Kidney tubule cell (primary cell): ENCODE measurements at places on chromosomes 3 and 15.

- DNase-seq, result no peak
Measured at GRCh38 chr3:131114256-131114655, 87.6 kb downstream of the NEK11 start.

- DNase-seq, result no peak
Measured at GRCh38 chr15:61157933-61158332, 71.2 kb downstream of the RORA start.

GRCh38 chr15:56894601-56895000, 23.8 kb upstream of the TCF12 start:
- no peak for DNase-seq

- no peak for DNase-seq
Measured at GRCh38 chr3:160765211-160765610, 9.2 kb downstream of the PPM1L start.

GRCh38 chr15:54803134-54803808, 393.5 kb downstream of the RSL24D1 start:
- peak; percentile 85 for DNase-seq

DNA sequence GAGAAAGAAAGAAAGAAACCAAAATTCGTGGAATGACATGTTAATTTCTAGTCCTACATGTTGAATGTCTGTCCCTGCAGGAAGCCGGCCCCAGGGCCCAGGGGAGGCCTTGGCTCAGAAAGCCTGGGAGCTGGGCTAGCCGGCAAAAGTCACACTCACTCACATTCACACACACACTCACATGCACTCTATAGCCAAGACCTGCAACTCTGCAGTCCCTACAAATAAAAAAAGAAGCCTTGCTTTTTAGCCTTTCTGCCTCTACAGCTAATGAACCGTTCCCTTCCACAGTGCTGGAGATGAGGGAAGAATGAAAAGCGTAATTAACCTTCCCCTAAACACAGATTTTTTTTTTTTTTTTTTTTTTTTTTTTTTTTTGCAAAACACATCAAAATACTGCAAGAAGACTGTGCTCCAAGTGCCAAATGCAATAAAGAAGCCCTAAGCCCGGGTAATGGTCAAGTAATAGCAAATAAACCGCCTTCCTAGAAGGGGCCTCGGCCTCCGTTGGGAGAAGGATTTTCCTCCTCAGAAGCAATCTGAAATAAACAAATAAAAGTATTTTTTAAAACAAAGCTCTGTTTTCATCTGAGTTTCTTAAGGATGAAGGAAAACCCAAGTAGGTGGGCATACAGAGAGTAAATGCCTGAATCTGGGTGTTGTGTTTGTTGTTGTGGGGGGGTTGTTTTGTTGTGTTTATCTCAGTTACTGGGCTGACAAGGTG, 4.3 kb downstream of the MECOM start:
- peak; percentile 38 for DNase-seq

GRCh38 chr3:72960812-72961518, 35.6 kb upstream of the PPP4R2 start:
- peak; percentile 6 for DNase-seq

DNA sequence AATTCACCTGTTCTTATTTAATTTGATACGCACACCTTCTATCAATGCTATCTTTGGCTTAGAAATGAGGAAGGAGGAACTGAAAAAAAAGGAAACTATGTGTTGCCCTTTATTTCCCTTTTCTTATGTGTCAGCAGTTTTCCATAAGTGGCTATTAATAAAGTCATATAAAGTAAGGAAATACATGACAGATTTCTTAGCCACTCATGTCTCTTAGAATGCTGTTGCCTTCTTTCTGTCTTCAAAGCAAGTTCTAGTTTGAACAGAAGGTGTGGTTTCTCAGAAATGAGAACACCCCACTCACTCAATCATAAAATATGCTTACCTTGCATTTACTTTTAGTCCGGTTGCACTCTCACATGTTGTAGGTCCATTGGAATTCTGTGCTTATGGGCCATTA, 640.5 kb upstream of the GRM7 start:
- no peak for DNase-seq

- DNase-seq, result no peak
Measured at GRCh38 chr3:194440756-194441155, 41.7 kb upstream of the GP5 start.

- no peak for DNase-seq
Measured at GRCh38 chr15:65873256-65873655, 4.0 kb downstream of the RAB11A start.

DNA sequence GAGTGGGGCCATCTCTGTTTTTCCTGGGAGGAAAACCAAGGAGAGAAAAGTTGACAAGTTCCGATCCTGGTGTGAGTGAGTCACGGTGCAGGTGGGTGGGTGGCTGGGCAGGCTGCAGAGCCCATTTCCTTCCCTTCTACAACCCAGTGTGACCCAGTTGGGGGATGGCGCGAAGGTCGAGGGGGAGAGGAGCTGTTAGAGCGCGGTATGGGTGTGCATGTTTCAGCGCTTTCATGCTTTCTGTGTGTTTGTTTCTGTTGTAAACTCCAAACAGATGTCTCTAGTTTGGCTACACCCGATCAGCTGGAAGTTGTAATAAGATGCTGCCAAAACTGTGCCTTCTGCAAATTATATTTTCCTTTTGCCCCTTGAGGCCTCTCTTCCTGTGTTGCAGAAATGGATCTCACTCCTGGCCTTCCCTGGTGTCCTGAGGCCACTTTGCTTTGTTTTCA, 3.8 kb downstream of the FAM43A start:
- DNase-seq, result peak; percentile 8

DNA sequence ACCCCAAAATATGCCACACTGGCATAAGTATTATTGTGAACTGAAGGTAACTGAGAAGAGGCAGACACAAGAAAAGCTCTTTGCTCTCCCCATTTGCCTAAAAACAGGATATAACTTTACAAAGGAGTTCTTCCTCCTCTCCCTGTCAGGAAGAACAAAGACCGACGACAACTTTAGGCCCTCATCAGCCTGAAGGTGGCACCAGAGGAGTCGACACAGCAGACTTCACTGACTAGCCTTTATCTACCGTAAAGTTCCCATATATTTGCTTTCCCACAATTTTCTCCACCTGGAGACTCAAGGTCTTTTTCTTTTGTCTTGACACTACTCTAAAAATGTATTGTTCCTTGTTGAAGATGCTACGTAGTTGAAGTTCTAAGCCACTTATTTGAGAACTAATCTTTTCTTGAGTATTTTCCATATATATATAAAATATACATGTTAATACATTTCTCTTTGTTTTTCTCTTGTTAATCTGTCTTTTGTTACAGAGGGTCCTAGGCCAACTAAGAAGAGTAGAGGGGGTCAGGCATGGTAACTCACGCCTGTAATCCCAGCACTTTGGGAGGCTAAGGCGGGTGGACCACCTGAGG, 16.2 kb upstream of the XIRP1 start:
- peak; percentile 55 for DNase-seq

DNA sequence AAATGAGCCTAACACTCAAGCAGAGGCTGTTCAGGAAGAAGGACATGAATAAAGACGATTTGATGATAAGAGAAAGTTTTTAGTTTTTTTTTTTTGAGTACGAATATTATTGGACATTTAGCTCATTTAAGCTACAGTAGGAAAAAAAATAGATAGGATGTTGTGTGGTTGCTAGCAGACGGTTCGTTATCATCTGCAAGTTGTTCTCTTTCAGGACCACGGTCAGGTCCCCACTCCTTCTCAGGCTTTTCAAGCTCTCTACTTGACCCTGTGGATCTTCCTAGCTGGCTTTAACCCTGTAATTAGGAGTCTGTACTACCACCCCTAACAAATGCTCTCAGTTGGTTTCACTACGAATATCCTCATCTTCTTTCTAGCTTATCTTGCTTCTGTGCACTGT, 1.1 kb downstream of the KCNH8 start:
- DNase-seq, result peak; percentile 44

- DNase-seq, result no peak
Measured at GRCh38 chr3:110928016-110928662, 143.5 kb upstream of the NECTIN3 start.

- no peak for DNase-seq
Measured at GRCh38 chr3:139554628-139555027, 15.1 kb upstream of the RBP1 start.

GRCh38 chr3:50625231-50626182, 8.6 kb downstream of the MAPKAPK3 start:
- DNase-seq, result no peak
